ENCODE measurements at places on chromosomes 12 and 14. TPM values are rescaled to one million over a fixed set of nuclear protein-coding genes. Genes with fewer than 3 reads are reported as not detected.

RASSF3 gene
- total RNA-seq, result 82.7 TPM

GRCh38 chr12:497501-498160, 37.9 kb downstream of the B4GALNT3 start:
- DNase-seq, result no peak

DNA sequence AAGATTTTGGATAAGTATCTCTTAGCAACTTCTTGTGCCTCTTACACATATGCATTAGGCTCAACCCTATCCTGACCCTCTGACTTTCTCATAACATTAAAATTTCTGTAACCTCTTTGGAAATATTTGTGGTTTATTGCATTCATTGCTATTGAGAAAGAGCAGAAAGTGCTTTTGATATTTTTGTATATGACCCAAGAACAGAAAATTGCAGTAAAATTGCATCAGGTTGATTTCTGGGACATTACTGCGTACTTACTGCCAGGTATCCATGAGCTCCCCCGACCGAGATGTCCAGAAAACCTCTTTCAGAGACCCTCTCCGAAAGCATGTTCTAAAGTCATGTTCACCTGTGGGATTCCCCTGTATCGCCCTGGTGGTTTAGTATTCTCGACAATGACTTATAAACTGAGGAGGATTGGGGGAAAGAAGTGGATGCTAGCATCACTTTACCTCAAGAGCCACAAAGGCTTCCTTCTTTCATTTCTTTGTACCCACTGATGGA, 14.5 kb upstream of the IL22 start:
- no peak for DNase-seq

GRCh38 chr12:6123258-6123657, 1.2 kb downstream of the VWF start:
- no peak for DNase-seq

DNA sequence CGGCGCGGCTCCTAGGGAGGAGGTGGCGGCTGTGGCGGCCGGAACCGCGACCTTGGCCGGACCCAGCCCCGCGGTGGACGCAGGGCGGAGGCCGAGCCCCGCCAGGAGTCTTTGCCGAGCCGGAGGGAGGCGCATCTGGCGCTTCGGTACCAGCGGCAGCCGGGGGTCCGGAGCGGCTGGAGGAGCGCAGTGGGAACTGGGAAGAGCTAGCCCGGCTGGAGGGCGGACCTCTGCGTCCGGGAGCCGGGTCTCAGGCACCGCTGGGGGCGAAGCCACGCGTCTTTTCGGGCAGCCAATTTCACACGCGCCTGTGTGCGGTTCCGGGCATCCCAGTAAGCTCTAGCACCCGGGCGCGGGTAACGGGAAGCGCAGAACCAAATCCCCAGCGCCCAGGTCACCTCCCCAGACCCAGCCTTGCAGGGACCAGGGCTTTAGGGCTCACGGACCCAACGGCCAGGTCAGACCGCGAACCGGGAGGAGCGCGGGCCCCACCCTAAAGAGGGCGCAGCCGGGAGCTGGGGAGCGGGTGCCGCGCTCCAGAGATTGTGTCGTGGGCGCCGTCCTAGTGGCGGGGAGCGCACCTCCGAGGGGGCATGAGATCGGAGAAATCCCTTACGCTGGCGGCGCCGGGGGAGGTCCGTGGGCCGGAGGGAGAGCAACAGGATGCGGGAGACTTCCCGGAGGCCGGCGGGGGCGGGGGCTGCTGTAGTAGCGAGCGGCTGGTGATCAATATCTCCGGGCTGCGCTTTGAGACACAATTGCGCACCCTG, 89.4 kb downstream of the GALNT8 start:
- no peak for DNase-seq

- peak; percentile 39 for DNase-seq
Measured at GRCh38 chr14:105854600-105855245, 328.3 kb downstream of the TMEM121 start.

- no peak for DNase-seq
Measured at GRCh38 chr12:4138051-4138450, 135.5 kb upstream of the CCND2 start.

DNA sequence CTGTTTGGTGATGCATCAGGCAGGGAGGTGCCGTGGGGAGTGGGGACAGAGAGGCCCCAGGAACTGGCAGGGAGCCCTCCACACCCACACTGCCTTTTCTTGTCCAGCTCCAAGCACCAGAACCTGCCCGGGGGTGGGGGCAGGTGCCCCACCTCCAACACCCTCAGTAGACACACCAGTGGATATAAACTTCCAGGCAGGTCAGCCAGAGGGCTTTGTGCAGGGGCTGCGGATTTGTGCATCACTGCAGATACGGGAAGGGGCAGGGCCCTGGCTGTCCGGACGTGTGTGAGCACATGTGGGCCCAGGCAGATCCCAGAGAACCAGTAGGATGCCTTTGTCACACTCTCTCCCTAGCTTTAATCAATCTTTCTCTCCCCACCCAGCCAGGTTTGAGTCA, 1.3 kb upstream of the TGM1 start:
- no peak for DNase-seq

- no peak for DNase-seq
Measured at GRCh38 chr12:105911966-105912365, 226.8 kb downstream of the NUAK1 start.

- DNase-seq, result peak; percentile 87
Measured at GRCh38 chr14:102096569-102097188, 9.8 kb upstream of the HSP90AA1 start.

DNA sequence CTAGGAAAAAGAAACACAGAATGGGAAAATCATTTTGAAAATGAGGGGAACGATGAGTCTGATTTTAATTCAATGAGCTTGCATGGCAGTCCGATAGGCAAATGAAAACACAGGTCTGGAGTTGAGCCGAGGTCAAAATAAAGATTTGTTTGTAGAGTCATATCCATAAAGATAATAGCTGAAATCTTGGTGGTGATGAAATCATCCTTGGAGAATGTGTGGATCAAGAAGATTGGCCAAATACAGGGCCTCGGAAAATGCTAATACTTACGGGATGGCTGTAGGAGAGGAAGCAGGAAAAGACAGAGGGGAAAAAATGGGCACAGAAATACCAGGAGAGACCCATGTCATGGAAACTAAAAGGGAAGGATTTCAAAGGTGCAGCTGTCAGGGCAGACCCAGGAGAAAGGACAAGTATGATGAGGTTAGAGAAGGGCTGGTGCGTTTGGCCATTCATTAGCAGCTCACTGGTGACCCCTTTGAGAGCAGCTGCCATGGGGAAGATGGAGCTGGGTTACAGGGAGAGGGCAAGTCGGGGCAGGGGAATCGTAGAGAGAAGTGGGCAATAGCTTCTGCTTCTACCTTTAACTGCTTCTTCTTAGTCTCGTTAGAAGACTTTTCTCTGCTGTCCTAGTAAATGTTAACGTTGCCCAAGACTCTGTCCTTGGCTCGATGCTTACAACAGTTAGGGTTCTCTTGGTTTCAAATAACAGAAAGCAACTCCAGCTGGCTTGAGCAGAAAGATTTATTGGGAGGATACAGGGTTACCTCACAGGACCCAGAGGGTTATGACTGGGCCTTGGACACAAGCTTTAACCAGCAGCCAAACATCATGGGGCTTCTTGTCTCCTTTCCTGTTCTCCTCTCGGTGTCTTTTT, 161.8 kb downstream of the EFCAB11 start:
- no peak for DNase-seq
